Right renal cortex interstitium (tissue), 3 donors: ENCODE measurements at places on chromosomes 11 and 22. TPM values are rescaled to one million over a fixed set of nuclear protein-coding genes. Genes with fewer than 3 reads are reported as not detected.

The DMC1 gene
- polyA plus RNA-seq = 6.7 TPM

The MRGPRX3 gene
- not detected for polyA plus RNA-seq

The SLC7A4 gene
- polyA plus RNA-seq = 1.5 TPM

The MRGPRF gene
- 24.6 TPM for polyA plus RNA-seq

The PCNX3 gene
- 23.1 TPM for polyA plus RNA-seq

The LMO1 gene
- polyA plus RNA-seq = 0.51 TPM

The GVQW3 gene
- polyA plus RNA-seq = 9.7 TPM

The SLC39A13 gene
- polyA plus RNA-seq = 45.0 TPM

The MS4A1 gene
- 0.35 TPM for polyA plus RNA-seq

The MB gene
- polyA plus RNA-seq = 1.9 TPM

The C11orf97 gene
- 0.25 TPM for polyA plus RNA-seq

The CRYBA4 gene
- not detected for polyA plus RNA-seq

The LRRC74B gene
- polyA plus RNA-seq = 0.20 TPM

The CABP7 gene
- 0.11 TPM for polyA plus RNA-seq

The HIC2 gene
- 8.0 TPM for polyA plus RNA-seq

The OR2AG1 gene
- polyA plus RNA-seq = not detected

The PPP1R14B gene
- 68.0 TPM for polyA plus RNA-seq

The IFITM1 gene
- polyA plus RNA-seq = 45.6 TPM

The YPEL1 gene
- polyA plus RNA-seq = 14.5 TPM

The TSKU gene
- 21.8 TPM for polyA plus RNA-seq

The MPEG1 gene
- 11.1 TPM for polyA plus RNA-seq

The PRSS23 gene
- polyA plus RNA-seq = 110 TPM

The TSGA10IP gene
- not detected for polyA plus RNA-seq

The OR51E2 gene
- 0.52 TPM for polyA plus RNA-seq

The HPS5 gene
- polyA plus RNA-seq = 22.9 TPM

The THRSP gene
- 0.21 TPM for polyA plus RNA-seq

The OVOL1 gene
- polyA plus RNA-seq = 9.3 TPM

The KDM4E gene
- 0.14 TPM for polyA plus RNA-seq

The OR51I1 gene
- polyA plus RNA-seq = not detected
